ENCODE measurements at places on chromosomes 3 and 15.

- DNase-seq = no peak
These were observed 60.3 kb downstream of the MORC1 start for GRCh38 chr3:109057616-109058015.

DNA sequence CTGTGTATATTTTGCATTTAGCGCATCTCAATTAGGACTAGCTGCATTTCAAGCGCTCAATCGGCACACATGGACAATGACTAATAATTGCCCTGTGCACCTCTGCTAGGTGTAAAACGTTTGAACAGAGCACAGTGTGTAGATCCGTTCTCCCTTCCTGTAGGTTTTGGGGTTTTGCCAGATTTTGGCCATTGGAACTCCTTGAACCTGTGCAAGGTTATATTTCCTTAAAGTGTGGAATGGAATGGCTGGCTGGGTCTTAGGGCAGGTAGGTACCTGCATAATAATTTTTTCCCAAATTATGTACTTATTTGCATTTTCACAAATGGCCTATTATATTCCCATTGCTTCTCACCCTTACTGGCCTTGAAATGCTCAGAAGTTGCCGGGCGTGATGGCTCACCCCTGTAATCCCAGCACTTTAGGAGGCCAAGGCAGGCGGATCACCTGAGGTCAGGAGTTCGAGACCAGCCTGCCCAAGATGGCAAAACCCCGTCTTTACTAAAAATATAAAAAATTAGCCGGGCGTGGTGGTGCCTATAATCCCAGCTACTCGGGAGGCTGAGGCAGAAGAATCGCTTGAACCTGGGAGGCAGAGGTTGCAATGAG is 777 bp downstream of the RNU5B-1 start:
- peak; percentile 18 for DNase-seq

GRCh38 chr3:97340940-97341339 is 423.6 kb upstream of the ARL6 start:
- DNase-seq = no peak

GRCh38 chr3:144129536-144130214 is 158.1 kb downstream of the DIPK2A start:
- DNase-seq = peak; percentile 9

- DNase-seq = no peak
These were observed 53.5 kb downstream of the PLXNA1 start for GRCh38 chr3:127036209-127037020.

GRCh38 chr3:72421786-72422185 is 426.5 kb downstream of the SHQ1 start:
- DNase-seq = no peak

- no peak for DNase-seq
These were observed 11.1 kb downstream of the ARHGAP31 start for GRCh38 chr3:119305286-119305685.
